Right hindlimb (tissue), 1 donor: ENCODE measurements at places on chromosomes 12 and 14.

DNA sequence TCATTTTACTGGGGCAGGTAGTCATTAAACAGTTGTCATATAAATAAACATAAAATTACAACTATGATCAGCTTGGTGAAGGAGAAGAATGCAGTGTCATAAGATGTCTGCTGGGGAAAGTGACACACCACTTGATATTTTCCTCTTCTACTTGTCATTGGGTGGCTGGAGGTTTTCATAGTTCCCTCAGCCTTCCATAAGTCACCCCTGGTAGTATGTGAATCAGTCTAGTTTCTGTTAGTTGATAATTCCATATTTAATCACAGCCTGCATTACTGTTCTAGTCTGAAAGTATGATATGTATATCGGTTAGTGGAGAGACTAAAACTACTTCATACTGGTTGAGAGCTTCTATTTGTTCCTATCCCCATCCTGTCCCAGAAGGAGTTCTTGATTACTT is 38.2 kb downstream of the PLEKHA5 start:
- no peak for DNase-seq

DNA sequence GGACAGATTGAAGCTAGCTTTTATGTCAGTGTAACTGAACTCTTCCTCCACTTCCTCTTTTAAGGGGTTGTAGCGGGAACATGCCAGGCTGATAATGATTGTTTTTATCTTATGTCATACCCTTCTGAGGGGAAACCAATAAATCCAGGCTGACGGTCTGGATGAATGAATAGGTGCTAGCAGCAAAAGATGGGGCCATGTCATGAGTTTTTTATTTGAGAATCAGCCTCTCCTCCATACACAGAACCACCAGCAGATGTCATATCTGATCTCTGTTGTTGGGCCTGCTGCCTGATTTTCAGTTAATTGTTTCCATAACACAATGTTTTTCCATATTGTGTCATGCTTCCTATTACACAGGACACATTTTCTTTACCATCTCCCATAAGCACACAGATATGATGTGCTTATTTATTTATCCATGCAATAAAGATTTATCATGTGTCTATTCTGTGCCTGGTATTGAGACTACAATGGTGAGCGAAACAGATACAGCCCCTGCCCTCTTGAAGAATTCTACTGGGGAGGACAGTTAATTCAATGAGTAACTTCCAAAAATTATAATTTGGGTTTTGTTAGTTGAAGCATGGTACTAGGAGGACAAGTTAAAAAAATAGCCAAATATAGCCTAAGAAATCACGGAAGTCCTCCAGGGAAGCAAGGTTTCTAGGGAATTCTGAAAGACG is 33.6 kb upstream of the CRY1 start:
- no peak for DNase-seq

DNA sequence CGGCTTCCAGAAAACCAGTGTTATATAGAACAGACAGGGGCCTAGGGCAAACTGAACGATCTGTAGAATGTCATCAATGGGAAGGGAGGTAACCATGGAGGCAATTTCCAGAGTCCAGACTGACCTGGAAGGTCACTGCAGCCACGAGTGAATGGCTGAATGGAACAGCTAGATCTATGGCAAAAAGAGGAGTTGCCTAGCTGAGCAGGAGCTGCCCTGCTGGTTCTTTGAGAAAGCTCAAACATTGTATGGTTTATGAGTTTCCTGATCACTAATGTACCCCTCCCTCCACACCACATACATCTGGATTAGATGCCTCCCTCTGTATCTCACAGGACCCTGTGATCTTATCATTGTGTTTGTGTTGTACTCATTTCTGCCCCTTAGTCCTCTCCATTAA is 1.0 kb upstream of the RERG start:
- no peak for DNase-seq

DNA sequence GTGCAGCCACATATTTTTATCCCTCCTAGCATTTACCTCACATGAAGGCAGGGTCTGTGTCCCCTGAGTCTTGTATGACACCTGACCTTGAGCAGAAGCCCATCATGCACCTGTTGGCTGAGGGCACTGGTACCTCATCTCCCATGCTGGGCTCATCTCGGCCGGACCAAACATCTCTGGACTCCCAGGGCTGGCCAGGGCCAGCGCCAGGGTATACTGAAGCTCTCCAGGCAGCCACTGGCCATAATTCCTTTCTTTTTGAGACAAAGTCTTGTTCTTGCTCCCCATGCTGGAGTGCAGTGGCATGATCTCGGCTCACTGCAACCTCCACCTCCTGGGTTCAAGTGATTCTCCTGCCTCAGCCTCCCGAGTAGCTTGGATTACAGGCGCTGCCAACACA is 22.0 kb downstream of the HVCN1 start:
- DNase-seq: no peak
